ENCODE measurements at places on chromosomes 7 and 10.

- DNase-seq, result no peak
These were observed 28.6 kb downstream of the SLC35B4 start for GRCh38 chr7:134287916-134288659.

- DNase-seq, result peak; percentile 60
These were observed 23.4 kb upstream of the TRUB1 start for GRCh38 chr10:114914560-114914959.

- DNase-seq, result no peak
These were observed 42.3 kb upstream of the MSRB2 start for GRCh38 chr10:23053036-23053435.

DNA sequence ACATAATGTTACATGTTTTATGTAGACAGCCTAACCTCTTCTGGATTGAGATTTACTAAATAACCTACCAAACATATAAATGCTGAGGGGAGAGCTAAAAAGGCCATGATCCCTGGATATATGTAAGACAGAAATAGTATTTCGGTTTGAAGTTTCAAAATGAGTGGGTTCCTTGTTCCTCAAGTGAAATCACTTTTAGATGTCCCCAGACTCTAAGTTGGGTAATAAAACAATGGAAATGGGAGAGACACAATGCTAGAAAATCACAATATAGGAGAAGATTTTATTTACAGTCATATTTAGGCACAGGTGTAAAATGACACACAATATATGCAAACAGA lies 56.5 kb downstream of the SHTN1 start:
- no peak for DNase-seq

GRCh38 chr7:32022966-32023365 lies 47.2 kb downstream of the PDE1C start:
- no peak for DNase-seq

- DNase-seq, result no peak
These were observed 15.9 kb downstream of the CROT start for GRCh38 chr7:87361320-87361719.

- no peak for DNase-seq
These were observed 16.7 kb downstream of the CRPPA start for GRCh38 chr7:16404636-16405035.

GRCh38 chr7:112484671-112485167 lies 3.9 kb downstream of the LSMEM1 start:
- no peak for DNase-seq

GRCh38 chr7:7664291-7664690 lies 23.7 kb downstream of the UMAD1 start:
- no peak for DNase-seq

DNA sequence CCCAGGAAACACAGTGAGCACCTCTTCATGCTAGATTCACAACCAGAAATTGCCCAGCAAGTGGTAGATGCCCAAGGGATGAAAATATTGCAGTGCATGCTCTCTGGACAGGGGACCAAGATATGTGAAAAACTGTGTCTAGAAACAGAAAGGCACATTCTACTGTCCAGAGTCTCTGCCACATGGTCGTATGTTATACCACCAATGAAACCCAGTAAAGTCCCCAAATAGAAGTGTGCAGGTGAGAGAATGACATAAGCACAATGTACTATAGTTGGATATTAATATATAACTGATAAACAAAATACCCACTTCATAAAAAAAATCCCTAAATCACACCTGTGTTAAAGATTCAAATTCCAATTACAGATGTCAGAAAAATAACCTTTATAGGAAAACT lies 43.8 kb downstream of the RASGEF1A start:
- no peak for DNase-seq

GRCh38 chr7:103524042-103524907 lies 78.3 kb upstream of the SLC26A5 start:
- peak; percentile 2 for DNase-seq

- DNase-seq, result no peak
These were observed 395 bp upstream of the ZNF25 start for GRCh38 chr10:37976880-37977203.

DNA sequence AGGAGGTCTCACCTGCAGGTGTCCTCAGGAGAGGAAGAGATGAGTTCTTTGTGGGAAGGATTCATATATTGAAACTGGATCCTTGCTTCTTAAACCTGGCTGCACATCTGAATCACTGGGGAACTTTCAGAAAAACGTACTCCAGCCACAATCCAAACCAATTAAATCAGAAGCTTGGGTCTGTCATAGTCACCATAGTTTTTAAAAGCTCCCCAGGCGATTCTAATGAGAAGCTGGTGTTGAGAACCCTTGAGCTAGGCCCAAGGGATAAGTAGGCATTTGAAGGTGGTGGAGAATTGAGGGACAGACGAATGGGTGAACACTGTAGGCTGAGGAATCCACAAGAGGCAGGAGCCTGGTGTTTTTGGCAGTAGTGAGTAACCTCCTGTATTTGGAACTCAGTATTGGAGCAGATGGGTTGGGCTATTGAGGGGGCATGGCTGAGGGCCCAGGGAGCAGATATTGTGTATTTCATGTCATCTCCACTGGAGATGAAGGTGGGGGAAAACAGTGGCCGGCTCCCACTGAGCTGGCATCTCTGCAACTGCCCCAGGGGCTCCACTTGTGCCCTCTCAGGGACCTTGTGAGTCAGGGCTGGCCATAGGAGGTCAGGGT lies 14.5 kb downstream of the ADCYAP1R1 start:
- DNase-seq, result no peak

- DNase-seq, result no peak
These were observed 215.3 kb upstream of the GLI3 start for GRCh38 chr7:42452356-42452755.

DNA sequence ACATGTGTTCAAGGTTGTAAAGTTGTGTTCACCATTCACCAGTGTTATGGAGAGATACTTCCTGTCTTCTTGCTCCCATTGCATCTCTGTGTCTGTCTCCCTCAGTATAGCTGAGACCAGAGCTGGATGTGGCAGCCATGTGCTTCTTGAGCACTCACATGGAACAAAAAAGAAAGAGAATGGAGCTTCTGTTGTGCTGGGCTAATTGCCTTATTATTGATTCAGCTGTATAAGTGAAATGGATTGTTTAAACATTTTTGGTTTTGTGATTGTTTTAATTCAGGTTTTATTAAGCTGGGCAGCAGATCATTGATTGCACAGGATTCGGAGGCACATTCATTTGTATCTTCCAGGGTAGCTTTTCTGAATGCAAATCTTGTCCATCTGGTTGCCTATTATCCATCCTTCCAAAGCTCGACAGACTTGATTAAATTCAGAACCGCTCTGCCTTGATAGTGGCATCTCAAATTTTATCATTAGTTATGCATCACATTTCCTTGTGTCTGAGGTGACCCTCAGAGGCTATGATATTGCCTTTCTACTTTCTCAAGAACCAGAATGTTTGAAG lies 119.9 kb downstream of the CCNY start:
- DNase-seq, result no peak

DNA sequence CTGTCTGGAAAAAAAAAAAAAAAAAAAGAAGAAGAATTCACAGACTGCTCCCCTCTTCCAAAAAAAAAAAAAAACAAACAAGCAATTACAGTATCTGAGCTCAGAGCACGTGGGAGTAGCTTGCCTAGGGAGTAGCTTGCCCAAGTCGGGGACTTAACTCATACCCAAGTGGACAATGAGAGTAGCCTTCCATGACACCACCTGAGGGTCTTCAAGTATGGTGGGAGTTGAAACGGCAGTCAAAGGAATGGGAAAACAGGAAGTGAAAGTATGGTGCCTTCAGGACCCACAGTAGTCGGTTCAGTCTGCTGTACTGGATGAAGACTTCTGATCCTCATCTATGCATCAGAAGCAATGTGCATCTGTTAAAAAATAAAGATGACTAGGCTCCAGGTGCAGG lies 10.6 kb downstream of the VOPP1 start:
- DNase-seq, result no peak

- DNase-seq, result no peak
These were observed 266.3 kb downstream of the KCND2 start for GRCh38 chr7:120539321-120539720.

- DNase-seq, result no peak
These were observed 239.8 kb downstream of the TCERG1L start for GRCh38 chr10:131071721-131072120.

- no peak for DNase-seq
These were observed 177.1 kb upstream of the TRIM24 start for GRCh38 chr7:138282997-138283396.

- no peak for DNase-seq
These were observed 149.0 kb upstream of the STEAP4 start for GRCh38 chr7:88455696-88456095.

GRCh38 chr10:80699602-80700039 lies 161.9 kb downstream of the SH2D4B start:
- peak; percentile 75 for DNase-seq

DNA sequence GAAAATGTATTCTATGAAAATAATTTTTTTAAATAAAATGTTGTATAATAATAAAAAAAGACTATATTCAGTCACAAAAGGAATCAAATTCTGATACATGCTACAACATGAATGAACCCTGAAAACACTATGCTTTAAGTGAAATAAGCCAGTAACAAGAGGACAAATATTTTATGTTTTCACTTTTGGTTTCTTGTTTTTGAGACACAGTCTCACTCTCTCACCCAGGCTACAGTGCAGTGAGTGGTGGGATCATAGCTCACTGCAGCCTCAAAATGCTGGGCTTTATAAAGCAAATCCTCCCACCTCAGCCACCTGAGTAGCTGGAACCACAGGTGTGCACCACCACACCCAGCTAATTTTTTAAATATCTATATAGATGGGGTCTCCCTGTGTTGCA lies 64.2 kb downstream of the CNOT4 start:
- no peak for DNase-seq

GRCh38 chr10:75569506-75569905 lies 138.1 kb downstream of the LRMDA start:
- DNase-seq, result no peak

DNA sequence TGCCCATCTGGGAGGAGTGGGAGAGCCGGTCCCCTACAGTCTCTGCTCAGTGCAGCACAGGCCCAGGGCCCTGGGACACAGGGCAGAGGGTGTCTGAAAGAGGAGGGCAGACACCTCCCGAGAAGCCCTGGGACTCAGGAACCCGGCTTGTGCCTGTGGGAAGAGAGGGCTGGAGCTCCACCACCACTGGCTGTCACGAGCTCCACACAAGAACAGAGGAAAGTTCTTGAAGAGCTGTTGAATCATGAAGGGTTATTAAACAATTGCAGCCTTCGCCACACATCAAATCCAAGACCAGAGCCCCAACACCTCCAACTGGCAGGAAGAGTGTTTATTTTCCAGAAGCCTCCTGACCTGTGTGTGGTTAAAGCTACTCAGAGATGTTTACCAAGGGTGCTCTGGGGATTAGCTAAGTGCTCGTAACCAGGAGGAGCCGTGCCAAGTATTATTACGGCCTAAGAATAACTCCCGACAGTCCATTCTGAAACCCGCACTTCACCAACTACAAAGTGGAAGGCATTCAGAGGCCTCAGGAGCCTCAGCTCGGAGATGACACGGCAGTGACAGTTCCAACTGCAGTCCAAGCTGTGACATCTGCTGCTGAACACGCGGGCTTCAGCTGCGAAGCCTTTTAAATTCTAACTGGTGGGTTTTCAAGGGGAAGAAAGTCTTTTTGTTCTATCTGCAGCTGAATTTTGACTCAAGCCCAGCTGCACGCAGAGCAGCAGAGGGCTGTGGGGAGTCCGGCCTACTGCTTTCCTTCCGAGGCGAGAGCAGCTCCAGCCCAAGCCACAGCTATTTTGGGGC lies 75.1 kb downstream of the MAD1L1 start:
- no peak for DNase-seq

GRCh38 chr10:30151581-30152389 lies 92.4 kb upstream of the JCAD start:
- no peak for DNase-seq

- peak; percentile 65 for DNase-seq
These were observed 36.2 kb upstream of the HECW1 start for GRCh38 chr7:43076189-43076605.

DNA sequence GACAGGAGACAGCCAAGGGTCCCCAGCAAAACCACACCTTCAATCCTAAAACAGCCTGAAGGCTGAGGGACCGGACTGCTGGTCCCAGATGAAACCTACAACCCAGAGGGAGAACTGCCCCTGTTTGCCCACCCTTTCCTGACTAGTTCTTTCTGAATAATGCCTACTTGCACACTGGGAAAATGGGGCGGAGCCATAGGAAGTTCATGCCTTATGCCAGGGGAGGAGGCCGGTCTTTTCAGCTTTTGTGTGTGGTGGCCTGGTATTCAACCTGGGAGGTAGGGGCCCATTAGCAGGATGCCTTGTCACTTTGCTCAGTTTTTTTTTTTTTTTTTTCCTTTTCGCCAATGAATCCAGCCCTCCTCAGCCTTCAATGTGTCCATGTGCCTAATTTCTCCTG lies 20.7 kb downstream of the TOMM7 start:
- DNase-seq, result no peak

DNA sequence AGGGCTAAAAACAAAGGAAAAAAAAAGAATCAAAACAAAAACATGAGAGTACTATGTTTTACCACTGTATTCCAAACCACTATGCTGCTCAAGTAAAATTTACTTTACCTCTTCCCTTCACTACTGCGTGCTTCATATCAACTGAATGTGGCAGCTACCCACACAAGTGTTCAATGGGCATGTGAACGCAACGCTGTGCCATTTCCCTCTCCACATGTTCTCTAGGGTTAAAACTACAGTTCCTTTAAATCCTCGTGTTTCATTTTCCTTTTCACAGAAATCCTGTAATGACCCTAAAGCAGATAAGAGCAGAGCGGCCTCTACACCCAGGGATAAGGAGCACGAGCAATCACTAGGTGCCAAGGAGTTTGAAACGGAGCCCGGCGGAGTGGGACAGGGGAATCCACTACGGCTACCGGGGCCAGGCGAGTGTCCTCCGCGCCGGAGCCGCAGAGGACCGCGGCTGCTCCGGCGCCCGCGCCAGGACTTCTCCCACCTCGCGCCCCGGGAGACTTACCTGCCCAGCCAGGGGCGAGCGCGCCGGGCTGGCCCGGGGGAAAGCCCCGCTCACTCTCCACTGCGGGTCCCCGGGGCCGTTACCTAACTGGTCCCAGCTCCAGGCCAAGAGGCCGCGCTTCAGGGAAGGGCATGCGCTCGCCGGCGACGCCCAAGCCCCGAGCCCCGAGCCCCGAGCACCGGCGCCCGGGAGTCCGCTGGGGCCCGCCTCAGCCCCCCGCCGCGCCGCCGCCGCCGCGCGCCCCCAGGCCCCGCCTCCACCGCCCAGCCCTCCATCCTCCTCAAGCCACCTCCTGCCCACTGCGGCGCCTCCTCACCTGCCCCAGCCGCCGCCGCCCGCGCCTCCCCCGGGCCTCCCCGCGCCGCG lies 711 bp downstream of the NAMPT start:
- peak; percentile 67 for DNase-seq

GRCh38 chr10:127977357-127978009 lies 70.6 kb downstream of the PTPRE start:
- DNase-seq, result peak; percentile 37

- no peak for DNase-seq
These were observed 1.3 kb upstream of the PPRC1 start for GRCh38 chr10:102131286-102132170.

Measured in activated CD4-positive, alpha-beta T cell treated with anti-CD3 and anti-CD28 coated beads, Interleukin-10, Interleukin-2, amounts not matched to agents 100 ng/mL and 50 ng/mL, durations not matched to agents 16 hours and 8 hours (primary cell).